ENCODE measurements at places on chromosomes 2 and 18.

- no peak for DNase-seq
These were observed 29.8 kb downstream of the KLF7 start for GRCh38 chr2:207135801-207136457.

- no peak for DNase-seq
These were observed 55.6 kb downstream of the MRPL35 start for GRCh38 chr2:86254576-86255538.

- no peak for DNase-seq
These were observed at the start of gene TRPM8 for GRCh38 chr2:233917116-233917515. Gene TRPM8, plus strand, starts transcription at chr2:233917373. Its CDS starts 9,165 bp downstream, at chr2:233926538.

GRCh38 chr2:214985619-214986018, 152.8 kb downstream of the ABCA12 start:
- no peak for DNase-seq

- no peak for DNase-seq
These were observed 173.3 kb upstream of the NT5C1B start for GRCh38 chr2:18762667-18763066.

DNA sequence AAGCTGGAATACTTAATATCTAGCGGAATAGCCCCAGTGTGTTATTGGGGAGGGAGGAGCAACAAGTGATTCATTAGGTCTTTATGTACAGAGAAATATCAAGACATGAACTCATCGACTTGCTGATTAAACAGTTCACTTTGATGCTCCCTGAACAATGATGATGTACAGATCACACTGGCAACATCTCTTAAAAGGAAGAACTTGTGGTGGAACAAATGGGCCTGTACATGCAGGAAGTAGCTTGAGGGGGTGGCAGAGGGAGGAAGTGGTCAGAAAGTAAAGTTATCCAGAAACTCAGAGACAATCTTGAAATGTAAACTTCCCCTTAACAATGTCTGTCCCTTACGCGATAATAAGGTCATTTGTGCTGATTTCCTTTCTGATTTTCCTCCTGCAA, 90.5 kb downstream of the NXPH2 start:
- DNase-seq: no peak

- DNase-seq: no peak
These were observed 60.3 kb downstream of the ADD2 start for GRCh38 chr2:70707706-70708105.

GRCh38 chr2:218332288-218332687, 24.4 kb upstream of the CATIP start:
- no peak for DNase-seq
